Placental epithelial cell (primary cell): ENCODE measurements at places on chromosomes 16 and 17. TPM values are rescaled to one million over a fixed set of nuclear protein-coding genes. Genes with fewer than 3 reads are reported as not detected.

The CDK10 gene
- total RNA-seq, result 37.3 and 48.9 TPM in 2 replicates

The TMC7 gene
- 0.33 and 0.39 TPM in 2 replicates for total RNA-seq

The FBXW10B gene
- total RNA-seq, result 1.2 and 2.2 TPM in 2 replicates

The KRTAP4-6 gene
- total RNA-seq, result not detected in 2 replicates

The EME1 gene
- 1.2 and 2.4 TPM in 2 replicates for total RNA-seq

The MAP2K3 gene
- total RNA-seq, result 9.8 and 13.2 TPM in 2 replicates

The ITGAD gene
- total RNA-seq, result not detected in 2 replicates

The CMTM4 gene
- total RNA-seq, result 9.8 and 17.1 TPM in 2 replicates

The OTOA gene
- under 0.01 and 0.11 TPM in 2 replicates for total RNA-seq

The VWA3A gene
- not detected in 2 replicates for total RNA-seq

The RNF213 gene
- 69.5 and 79.7 TPM in 2 replicates for total RNA-seq
